ENCODE measurements at places on chromosomes 2 and 18.

GRCh38 chr2:50732796-50733195 lies 299.1 kb downstream of the NRXN1 start:
- no peak for DNase-seq

- no peak for DNase-seq
These were observed 556.1 kb downstream of the CMPK2 start for GRCh38 chr2:6309415-6310255.

- no peak for DNase-seq
These were observed 78.0 kb upstream of the KCNJ3 start for GRCh38 chr2:154620471-154620870.

- DNase-seq, result no peak
These were observed 22.1 kb downstream of the ACADL start for GRCh38 chr2:210203147-210203546.

GRCh38 chr2:20393986-20394385 lies 43.3 kb upstream of the PUM2 start:
- DNase-seq, result no peak

GRCh38 chr2:27645197-27645596 lies 16.3 kb downstream of the GPN1 start:
- DNase-seq, result no peak

DNA sequence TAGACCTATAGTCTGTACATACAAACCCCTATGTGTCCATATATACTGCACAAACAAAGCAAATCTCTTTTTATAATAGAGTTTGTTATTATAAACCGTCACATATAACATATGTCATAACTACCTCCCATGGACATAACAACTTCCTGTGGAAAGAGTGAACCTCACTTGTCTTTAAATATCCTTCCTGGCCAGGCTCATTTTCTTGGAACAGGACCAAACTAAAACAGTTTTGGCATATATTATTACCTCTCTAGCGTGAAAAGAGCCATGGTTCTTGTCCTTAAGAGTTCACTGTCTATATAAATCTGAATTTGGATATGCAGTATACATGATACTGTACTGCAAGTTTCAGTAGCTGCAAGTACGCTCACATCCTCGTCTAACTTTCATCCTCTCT lies 28.3 kb upstream of the DNAJC27 start:
- DNase-seq, result no peak

DNA sequence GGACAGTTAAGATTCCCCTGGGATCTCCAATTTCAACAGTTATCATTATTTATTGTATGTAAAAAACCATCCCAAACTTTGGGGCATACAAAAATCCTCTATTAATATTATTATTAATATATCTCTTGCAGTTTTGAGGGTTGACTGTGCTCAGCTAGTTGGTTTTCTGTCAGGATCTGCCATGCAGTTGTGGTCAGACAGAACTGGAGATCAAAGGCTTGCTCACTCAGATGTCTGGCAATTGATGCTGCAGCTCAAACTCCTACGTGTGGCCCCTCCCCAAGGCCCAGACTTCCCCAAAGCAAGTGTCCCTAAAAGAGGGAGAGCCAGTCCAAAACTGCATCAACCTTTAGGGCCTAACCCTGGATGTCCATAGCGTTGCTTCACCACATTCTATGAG lies 204.7 kb downstream of the TTC32 start:
- DNase-seq, result no peak

DNA sequence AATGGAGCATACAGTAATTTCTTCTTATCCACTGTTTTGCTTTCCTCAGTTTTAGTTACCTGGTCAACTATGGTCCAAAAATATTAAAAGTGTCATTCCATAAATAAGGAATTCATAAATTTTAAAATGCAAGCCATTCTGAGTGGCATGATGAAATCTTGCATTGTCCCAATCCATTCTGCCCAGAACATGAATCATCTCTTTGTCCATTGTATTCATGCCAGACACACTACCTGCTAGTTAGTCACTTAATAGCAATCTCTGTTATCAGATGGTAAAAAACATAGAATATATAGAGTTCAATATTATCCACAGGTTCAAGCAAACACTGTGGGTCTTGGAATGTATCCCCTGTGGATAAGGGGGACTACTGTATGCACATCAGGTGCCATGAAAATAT lies 872.2 kb upstream of the NXPH2 start:
- no peak for DNase-seq

DNA sequence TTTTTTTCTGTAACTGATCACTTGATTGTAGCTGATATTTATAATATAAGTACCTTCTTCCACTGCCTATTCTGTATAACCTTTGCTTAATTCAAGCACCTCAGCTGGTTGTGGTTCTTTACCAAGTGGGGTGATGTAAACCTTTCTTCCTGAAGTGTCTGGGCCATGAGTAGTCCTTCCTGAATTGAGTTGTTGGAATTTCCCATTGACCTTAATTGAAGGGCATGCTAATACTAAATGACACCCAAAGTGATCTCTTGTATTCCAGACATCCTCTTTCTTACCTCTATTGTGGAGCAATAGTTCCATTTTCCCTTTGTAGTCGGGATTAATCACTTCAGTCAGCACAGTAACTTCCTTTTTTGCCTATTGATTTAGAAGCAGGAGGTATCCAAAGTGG lies 1496.8 kb upstream of the CELF4 start:
- DNase-seq, result no peak

- no peak for DNase-seq
These were observed 31.5 kb downstream of the SLC25A12 start for GRCh38 chr2:171862501-171862900.

DNA sequence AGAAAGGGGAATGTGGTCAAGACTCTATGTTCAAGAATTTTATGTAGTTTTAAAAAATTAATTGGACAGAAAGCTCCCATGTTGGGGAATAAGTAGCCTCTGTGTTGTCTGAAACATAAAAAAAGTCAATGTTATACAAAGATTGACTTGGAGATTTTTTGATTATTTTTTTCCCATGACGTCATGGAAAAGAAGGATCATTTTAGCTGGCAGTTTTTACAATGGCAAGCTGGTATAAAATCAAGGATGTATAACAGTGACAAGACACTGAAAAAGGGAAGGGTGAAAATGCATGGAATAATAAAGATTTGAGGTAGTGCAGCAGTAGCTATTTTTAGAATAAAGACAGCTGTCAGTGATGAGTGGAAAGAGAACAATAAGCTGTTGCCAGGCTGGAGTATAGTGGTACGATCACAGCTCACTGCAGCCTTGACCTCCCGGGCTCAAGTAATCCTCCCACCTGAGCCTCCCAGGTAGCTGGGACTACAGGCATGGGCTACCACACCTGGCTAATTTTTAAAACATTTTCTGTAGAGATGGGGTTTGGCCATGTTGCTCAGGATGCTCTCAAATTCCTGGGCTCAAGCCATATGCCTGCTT lies 9.2 kb downstream of the SLC39A10 start:
- no peak for DNase-seq

- DNase-seq, result peak; percentile 25
These were observed at the start of gene KCNS3 for GRCh38 chr2:17878281-17879136. Gene KCNS3 (plus strand): TSS chr2:17878667. CDS start chr2:17931009, 52,342 bp downstream.

- DNase-seq, result no peak
These were observed 14.2 kb upstream of the DOCK10 start for GRCh38 chr2:225056330-225057073.
